Stimulated activated CD8-positive, alpha-beta memory T cell treated with anti-CD3 and anti-CD28 coated beads, Interleukin-7, amount 100 ng/mL, for 24 hours (primary cell): ENCODE measurements at places on chromosomes 4 and X.

- no peak for DNase-seq
These were observed 388.4 kb upstream of the SPOCK3 start for GRCh38 chr4:167622481-167623240.

GRCh38 chr4:145131848-145132247 lies 33.7 kb downstream of the ABCE1 start:
- no peak for DNase-seq

- DNase-seq, result no peak
These were observed 111.1 kb upstream of the HTR2C start for GRCh38 chrX:114472788-114473187.

DNA sequence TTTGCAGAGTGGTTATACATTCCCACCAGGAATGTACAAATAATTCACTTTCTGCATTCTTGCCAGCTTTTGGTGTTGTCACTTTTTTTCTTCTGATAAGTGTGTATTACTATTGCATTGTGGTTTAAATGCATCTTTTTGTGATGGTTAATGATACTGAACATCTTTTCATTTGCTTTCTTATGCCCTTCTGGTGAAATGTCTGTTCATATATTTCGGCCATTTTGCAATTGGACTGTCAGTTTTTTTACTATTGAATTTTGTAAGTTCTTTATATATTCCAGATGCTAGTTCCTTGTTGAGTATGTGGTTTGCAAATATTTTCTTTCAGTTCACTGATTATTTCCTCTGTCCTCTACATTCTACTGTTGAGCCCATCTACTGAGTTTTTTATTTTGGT lies 19.4 kb upstream of the BMP2K start:
- DNase-seq, result no peak

DNA sequence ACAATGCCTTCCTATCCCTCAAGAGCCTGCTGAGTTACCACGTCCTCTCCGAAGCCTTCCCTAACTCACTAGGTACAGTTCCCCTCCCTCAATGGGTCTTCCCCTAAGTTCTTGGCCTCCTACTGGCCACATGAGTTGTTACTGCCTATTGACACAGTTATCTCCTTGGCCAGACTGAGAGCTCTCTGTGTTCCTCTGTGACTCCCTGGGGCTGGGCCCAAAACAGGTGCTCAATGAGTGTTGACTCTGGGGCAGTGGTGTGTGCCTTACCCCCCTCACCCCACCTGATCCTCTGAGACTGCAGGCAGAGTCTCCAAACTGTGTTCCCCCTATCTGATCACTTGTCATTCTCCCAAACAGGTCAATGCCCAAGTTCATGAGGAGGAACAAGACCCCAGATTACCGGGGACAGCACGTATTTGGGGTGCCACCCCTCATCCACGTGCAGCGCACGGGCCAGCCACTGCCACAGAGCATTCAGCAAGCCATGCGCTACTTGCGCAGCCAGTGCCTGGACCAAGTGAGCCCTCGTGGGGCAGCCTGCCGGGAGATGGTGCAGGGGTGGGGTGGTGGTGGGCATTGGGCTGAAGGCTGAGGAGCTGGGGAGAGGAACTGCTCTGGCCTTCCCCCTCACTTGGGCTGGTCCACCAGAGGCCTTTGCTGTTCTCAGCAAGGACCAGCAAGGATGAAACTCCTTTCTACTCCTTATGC lies 72.6 kb downstream of the STARD8 start:
- no peak for DNase-seq

DNA sequence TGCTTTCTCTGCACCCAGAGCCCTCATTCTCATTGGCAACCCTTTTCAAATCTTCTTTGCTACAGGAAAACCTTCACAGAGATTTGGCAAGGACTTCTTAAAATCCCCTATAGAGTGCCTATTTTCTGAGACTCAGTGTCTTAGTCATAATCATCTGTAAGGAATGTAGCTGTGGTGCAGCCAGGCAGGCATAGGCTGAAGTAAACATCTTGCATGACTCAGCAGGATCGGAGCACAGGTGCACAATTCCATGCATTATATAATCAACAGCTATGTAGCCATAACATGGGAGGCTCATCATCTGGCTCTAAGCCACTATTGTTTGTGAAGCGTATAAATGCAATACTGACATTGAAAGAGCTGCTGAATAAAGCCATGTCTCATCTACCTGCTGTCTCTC lies 368.8 kb downstream of the MAGEE1 start:
- no peak for DNase-seq

- no peak for DNase-seq
These were observed 171.0 kb downstream of the DHX15 start for GRCh38 chr4:24413311-24413784.

DNA sequence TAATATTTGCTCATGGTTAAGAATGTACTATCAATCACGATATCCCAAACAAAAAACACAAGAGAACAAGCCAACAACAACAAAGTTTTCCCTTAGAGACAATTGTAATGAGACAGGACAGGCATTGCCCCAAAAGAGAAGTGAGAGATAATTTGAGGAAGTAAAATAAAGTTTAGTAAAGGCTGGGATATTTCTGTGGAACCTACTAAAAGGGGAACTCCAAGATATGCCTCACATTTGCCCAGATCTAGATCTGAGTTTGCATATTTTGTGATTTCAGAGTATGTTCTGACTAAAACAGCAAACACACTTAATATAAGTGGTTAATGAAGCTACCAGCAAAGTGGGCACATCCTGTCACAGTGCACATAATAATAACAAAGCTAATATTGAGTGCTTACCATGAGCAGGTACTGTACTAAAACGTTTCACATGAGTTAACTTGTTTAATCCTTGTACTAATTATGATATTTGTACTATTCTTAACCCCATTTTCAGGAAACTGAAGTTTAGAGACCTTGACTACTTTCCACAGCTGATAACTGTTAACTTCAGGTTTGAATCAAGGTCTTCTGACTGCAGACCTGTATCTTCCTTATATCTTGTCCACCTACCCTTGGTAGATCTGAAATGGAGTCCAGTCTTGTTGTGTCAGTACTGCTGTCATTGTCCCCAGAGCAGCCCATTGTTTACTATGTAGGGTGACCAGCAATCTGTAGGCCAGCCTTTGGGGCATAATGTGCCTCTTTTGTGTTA lies 26.0 kb upstream of the BMP2K start:
- DNase-seq, result no peak

DNA sequence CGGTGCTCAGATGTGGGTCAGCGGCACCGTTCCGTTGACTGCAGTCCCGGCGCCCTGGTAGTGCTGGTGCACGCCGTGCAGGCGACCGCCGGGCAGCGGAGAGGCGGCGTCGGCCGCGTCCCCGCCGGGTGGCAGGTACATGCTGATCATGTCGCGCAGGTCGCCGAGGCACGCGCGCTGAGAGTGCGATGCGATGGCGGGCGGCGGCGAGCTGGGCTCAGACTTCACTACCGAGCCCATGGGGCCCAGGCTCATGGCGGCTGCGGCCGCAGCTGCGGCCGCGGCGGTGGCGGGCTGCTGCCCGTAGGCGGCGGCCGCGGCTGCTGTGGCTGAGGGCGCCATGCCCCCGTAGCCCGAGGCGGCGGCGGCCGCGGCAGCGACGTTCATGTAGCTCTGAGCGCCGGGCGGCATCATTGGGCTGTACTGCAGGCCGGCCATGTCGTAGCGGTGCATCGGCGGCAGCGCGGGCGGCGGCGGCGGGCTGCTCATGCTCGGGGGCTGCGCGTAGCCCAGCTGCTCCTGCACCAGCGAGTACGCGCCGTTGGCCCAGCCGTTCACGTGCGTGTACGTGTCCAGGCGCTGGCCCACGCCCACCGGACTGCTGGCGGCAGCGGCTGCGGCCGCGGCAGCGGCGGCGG lies 1.0 kb downstream of the SOX3 start:
- DNase-seq, result no peak

DNA sequence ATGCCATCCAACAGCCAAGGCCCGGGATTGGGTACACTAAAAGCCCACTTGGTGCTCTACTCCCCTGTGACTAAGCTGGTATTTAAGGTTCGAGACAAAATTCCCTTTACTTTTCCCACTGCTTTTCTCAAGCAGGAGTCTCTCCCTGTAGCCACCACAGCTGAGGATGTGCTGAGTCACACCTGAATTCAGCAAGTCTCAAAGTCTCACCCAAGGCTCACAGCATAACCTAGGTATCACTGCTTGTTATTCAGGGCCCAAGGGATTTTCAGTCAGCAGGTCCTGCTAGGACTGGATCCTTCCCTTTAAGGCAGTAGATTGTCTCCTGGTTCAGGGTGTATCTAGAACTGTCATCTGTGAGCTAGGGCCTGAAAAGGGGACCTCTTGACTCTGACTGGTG lies 39.2 kb downstream of the FMR1NB start:
- no peak for DNase-seq

DNA sequence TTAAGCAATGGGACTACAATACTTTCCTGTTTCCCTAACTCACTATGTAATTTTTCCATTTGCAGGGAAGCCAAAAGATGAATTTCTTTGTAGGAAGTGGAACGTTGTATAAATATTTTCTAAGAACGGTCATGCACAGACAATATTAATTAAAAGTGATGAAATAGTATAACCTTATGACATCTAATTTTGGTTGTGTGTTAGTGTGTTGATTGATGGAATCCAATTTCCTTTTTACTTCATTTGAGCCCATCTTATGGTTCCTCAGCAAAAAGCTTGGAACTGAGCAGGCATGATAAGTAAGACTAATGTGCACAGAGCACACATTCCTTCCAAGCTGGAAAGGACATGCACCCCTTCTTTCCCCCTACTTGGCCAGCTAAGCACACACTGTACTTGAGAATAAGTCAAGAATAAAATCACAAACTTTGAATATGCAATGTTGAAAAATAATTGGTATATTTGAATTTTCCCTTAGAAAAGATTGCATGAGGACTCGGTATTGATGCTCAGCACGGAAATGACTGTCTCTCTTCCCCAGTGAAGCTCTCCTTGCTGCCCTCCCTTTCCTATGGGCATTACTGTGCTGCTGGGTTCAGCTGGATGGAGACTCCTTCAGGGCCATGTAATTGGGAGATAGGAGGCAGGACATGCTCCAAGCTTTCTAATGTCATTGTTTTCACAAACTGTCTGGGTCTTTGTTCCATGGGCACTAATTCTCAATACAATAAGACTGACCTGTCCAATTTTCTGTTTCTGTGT lies 19.2 kb upstream of the PDLIM3 start:
- no peak for DNase-seq

DNA sequence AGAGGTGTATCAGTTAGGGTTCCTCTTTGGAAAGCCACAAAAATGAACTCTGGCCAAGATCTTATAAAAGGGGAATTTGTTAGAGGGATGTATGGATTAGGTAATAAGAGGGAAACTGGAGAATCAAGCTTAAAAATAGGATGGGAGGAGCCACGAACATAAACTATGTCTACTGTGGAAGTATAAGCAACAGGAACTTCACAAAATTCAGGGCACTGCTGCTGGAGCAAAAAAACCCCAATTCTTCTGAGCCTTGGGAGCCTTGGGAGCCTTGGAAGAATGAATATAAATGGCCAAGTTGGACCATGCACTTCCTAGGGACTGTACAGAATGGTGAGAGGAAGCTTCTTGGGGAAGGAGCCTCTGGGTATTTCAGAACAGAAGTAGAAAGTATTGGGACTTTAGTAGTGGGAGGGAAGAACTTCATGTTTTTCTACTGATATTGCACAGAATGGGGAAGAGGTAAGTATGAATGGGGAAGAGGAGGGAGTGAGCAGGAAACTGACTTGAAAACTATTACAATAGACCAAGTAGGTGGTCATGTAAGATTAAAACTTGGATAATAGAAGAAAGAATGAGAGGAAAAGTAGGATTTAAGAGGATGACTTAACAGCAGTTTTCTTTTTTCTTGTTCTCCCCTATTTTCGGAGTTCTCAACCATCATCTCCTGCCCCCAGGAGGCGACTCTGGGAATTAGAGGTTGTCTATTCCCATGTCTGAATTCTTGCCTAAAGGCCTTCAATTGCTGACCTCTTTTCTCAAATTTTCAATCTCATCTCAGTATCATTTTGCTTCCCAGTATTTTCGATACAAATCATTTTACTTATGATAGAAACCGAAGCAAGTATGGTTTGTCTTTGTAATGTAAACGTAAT lies 44.4 kb upstream of the TAPT1 start:
- DNase-seq, result no peak

- DNase-seq, result no peak
These were observed 39.7 kb upstream of the PROM1 start for GRCh38 chr4:16123356-16124084.

DNA sequence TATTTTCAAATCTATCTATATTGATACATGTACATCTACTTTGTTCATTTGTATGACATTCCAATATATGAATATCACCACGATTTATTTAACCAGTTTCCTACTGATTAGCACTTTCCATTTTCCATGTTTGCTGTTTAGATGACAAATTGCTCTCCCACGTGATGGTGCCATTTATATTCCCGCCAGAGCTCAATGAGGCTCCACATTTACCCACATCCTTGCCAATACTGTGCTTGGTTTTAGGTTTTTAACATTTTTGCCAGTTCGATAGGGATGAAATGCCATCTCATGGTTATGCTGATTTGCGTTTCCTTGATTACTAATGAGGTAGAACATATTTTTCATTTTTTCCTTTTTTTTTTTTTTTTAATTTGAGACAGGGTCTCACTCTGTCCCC lies 86.7 kb upstream of the TRIM2 start:
- no peak for DNase-seq

- DNase-seq, result no peak
These were observed 174.5 kb downstream of the IL15 start for GRCh38 chr4:141810712-141811375.

DNA sequence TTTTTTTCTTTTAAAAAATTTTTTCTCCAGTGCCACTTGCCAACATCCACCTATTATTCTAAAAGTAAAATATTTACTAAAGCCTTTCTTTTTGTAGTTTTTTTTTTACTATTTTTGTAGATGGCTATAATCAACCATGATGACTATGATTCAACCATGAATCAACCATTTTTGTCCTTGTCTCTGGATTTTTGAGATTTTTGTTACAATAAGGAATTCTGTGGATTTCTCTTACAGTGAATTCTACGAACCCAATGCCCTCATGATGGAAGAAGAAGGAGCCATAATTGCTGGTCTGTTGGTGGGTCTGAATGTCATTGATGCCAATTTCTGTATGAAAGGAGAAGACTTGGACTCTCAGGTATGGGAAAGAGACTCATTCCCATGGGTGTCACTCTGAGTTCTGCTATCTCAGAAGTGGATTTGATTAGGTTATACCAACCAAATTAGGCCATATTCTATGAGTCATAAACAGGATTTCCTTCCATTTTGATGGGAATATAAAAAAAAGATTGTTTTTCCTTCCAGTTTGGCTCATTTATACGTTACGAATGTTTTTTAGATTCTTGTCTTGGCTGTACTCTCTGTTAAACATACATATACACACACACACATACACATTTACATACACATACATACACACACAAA lies 46.7 kb downstream of the RUFY3 start:
- DNase-seq, result no peak
